CD8-positive, alpha-beta memory T cell (primary cell): ENCODE measurements at places on chromosomes 6 and 20. TPM values are rescaled to one million over a fixed set of nuclear protein-coding genes. Genes with fewer than 3 reads are reported as not detected.

ARHGAP40 gene
- not detected for total RNA-seq

DNA sequence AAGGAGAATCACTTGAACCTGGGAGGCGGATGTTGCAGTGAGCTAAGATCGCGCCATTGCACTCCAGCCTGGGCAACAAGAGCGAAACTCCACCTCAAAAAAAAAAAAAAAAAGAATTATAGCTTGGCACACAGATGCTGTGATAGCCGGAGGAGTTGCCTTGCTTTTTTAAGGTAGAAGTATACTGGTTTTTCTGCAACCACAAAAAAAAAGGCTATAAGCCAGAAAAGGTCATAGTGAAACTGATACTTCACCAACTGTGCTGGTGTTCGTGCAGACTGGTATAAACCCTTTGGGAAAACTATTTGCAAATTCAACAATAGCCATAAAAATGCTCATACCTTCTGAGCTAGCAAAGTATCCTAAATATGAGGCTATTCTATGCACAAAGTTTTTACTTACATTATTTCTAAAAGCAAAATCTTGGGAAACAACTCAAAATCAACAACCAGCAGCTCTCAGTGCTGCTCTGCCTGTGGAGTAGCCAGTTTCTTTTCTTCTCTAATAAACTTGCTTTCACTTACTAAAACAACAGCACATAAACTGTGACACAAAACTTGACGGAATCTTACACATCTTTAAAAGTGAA lies 44.0 kb downstream of the B4GALT5 start:
- H3K27ac ChIP-seq, result peak overlapping the region; percentile 62
- H3K27me3 ChIP-seq, result no peaks in the 10 kb centered on the region
- peak overlapping the region; percentile 58 for H3K4me3 ChIP-seq
- DNase-seq, result peak; percentile 66
- peaks cover 40% of the 10 kb centered on the region for H3K4me1 ChIP-seq
- H3K36me3 ChIP-seq, result no peaks in the 10 kb centered on the region

ID1 gene
- total RNA-seq, result 0.55 TPM

GRCh38 chr6:73727114-73727513 lies 31.1 kb downstream of the CD109 start:
- H3K4me1 ChIP-seq, result no peaks in the 10 kb centered on the region
- no peak overlapping the region for H3K27ac ChIP-seq
- H3K36me3 ChIP-seq, result no peaks in the 10 kb centered on the region
- no peaks in the 10 kb centered on the region for H3K27me3 ChIP-seq
- H3K4me3 ChIP-seq, result no peak overlapping the region
- no peak for DNase-seq

DNA sequence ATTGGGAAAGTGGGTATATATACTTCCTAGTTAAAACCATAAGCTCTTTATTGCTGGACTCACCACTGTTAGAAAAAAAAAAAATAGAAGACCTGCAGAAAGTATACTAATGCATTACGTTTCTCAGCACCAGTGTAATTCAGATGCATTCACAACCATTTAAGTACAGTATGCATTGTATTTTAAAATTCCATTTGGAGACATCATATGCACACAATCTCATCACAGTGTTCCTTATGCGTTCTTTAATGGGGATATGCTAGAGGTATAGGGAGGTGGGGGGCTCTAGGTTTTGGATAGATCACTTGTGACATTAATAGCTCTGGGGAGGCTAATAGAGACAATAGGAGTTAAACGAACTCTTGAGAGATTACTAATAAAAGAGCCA lies 9.4 kb downstream of the TFAP2A start:
- peaks cover 14% of the 10 kb centered on the region for H3K27me3 ChIP-seq
- H3K36me3 ChIP-seq, result no peaks in the 10 kb centered on the region
- H3K27ac ChIP-seq, result peak overlapping the region; percentile 69
- H3K4me1 ChIP-seq, result peaks cover 14% of the 10 kb centered on the region
- no peak for DNase-seq

DNA sequence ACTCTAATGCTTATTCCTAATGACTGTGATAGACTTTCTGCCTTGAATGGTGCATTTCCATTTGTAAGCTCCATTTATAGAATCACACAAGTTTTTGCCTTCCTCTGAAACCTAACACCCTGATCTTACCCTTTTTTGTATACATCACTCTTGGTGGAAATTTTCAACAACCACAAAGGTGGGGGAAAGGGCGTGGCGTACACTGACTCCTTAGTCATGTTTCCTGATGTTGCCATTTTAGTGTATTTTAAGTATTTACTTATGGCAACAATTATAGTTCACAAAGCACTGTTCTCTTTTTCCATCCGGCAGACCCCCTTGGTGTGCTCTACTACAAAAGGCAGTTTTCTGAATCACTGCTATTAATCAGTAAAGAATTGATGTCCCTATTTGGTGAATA lies 92.0 kb downstream of the ATXN1 start:
- no peak overlapping the region for H3K4me3 ChIP-seq
- H3K27ac ChIP-seq, result peak overlapping the region; percentile 7

DNA sequence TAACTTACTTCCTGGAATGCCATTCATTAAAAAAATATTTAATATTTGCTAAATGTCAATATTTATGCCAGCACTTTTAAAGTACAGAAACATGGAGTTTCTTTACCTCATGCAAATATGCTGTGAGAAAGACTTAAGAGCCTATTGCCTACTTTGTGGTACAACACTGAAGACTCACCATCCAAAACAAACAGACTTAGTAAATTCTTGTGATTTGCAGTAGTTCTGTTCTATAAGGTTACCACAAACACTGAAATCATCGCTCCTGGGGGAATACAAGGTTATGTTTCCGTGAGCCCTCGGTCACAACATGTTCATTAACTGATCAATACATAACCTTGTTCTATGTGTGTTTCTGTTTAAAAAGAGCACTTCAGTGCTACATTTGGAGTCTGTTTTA lies 78.3 kb downstream of the ATG5 start:
- DNase-seq, result no peak
- no peaks in the 10 kb centered on the region for H3K4me1 ChIP-seq
- no peak overlapping the region for H3K4me3 ChIP-seq
- no peak overlapping the region for H3K27ac ChIP-seq

DNA sequence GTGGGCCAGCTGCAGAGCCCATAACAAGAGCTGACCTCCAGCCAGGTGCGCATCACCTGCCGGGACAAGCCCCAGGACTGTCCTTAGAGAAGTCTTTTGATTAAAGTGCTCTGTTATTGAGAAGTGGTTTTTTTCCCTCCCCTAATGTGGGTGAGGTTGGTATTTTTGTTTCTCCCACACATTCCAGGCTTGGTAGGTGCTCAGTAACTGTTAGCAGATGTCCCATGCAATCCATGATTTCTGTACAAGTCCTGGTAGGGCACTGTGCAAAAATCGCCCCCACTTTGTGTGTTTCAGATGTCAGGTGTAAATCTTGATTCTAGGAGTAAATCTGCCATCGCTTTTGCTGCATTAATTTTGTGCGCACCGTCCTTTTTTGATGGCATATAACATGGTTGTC lies 4.7 kb downstream of the FAM210B start:
- no peak for DNase-seq
- no peaks in the 10 kb centered on the region for H3K36me3 ChIP-seq
- H3K4me1 ChIP-seq, result peaks cover 14% of the 10 kb centered on the region
- no peaks in the 10 kb centered on the region for H3K27me3 ChIP-seq
- no peak overlapping the region for H3K4me3 ChIP-seq
